Activated CD4-positive, alpha-beta T cell treated with anti-CD3 and anti-CD28 coated beads, Interleukin-2, amount 50 U/mL, for 4 hours (primary cell): ENCODE measurements at places on chromosomes 16 and 17.
A peak's percentile ranks its signal among the peaks of the same experiment; 100 is the strongest.

- DNase-seq: no peak
Measured at GRCh38 chr17:68955181-68955841, at the start of gene ABCA8. Gene ABCA8, minus strand, starts transcription at chr17:68955392. Its CDS starts 13,358 bp downstream, at chr17:68942034.

DNA sequence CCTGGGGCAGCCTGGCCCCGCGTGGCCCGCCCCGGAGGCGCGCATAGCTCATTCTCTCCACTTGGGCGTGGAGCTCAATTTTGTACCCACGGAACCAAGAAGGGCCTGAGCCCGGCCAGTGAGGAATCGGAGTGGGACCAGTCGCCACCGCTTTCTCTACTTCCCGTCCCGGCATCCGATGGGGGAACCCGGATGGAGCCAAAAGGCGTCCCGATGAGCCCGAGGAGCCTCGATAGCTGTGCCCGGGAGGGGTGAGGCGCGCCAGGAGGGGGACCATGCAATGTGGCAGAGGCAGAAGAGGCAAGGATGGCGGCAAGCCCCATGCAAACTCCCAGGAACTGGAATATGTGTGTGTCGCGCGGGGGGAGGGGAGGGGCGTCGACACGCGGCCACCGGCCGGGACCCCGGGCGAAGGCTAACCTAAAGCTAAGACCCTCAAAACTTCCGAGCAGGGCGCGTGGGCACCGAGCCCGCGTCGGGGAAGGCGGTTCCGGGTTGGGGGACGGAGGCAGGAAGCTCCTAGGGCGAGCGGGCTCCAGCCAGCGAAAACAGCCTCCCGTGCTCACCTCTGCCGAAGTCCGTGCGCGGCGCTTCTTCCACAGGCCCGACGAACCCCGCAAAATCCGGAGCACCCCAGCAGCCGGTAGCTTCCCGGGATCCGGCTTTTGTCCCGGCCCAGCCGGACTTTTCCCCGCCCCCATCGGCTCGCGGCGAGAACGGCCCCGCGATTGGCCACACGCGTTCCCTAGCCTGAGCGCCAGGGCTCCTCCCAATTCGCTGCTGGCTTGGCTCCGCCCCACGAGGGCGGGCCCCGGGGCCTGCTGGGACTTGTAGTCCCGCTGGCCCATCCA lies at the start of gene ACLY:
Gene ACLY (minus strand): TSS at position 638 of the 851 bp plus-strand sequence. CDS start 5,078 bp downstream, outside the sequence.
- peak; percentile 94 for DNase-seq

DNA sequence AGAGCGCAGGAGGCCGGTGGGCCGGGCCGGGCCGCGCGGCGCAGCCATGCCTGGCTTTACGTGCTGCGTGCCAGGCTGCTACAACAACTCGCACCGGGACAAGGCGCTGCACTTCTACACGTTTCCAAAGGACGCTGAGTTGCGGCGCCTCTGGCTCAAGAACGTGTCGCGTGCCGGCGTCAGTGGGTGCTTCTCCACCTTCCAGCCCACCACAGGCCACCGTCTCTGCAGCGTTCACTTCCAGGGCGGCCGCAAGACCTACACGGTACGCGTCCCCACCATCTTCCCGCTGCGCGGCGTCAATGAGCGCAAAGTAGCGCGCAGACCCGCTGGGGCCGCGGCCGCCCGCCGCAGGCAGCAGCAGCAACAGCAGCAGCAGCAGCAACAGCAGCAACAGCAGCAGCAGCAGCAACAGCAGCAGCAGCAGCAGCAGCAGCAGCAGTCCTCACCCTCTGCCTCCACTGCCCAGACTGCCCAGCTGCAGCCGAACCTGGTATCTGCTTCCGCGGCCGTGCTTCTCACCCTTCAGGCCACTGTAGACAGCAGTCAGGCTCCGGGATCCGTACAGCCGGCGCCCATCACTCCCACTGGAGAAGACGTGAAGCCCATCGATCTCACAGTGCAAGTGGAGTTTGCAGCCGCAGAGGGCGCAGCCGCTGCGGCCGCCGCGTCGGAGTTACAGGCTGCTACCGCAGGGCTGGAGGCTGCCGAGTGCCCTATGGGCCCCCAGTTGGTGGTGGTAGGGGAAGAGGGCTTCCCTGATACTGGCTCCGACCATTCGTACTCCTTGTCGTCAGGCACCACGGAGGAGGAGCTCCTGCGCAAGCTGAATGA lies 606 bp downstream of the THAP11 start:
- peak; percentile 45 for DNase-seq

- peak; percentile 33 for DNase-seq
Measured at GRCh38 chr16:53098526-53099317, 43.9 kb downstream of the CHD9 start.

DNA sequence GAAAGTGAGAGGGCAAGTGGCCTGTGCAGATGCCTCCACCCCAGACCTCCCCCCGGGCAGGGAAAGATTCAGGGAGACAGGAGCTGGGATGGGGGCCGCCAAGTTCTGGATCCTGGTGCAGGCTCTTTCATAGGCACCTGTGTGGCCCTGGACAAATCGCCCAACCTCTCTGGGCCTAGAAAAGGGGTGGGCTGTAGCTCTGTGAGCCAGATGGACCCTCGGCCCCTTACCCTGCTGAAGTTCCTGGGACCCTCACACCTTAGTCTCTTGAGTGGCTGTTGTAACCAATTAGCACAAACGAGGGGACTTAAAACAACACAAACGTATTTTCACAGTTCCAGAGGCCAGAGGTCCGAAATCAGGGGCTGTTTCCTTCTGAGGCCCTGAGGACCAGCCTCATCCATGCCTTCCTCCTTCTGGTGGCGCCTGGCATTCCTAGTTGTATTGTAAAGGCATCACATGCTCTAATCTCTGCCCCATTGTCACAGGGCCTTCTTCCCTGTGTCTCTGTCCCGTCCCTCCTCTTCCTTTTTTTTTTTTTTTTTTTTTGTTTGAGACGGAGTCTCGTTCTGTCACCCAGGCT lies 352.6 kb downstream of the SEC14L1 start:
- DNase-seq: no peak

DNA sequence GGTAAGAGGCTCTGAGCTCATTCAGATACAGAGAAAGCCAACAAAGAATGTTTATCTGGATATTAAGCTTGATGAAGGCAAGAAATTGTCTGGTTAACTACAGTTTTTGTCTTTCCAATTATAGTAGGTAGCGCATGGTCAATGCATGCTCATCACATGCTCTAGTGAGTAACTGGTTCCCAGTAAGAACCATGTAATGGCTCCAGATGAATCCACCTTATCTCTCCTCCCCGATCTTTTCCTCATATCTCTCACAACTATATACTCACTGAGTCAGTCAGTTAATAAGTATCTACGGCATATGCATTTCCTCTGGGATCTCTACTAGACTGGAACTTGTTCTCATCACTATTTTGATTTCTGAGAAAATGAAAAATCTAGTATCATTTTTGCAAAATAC lies 340.7 kb upstream of the DYNLRB2 start:
- DNase-seq: no peak

DNA sequence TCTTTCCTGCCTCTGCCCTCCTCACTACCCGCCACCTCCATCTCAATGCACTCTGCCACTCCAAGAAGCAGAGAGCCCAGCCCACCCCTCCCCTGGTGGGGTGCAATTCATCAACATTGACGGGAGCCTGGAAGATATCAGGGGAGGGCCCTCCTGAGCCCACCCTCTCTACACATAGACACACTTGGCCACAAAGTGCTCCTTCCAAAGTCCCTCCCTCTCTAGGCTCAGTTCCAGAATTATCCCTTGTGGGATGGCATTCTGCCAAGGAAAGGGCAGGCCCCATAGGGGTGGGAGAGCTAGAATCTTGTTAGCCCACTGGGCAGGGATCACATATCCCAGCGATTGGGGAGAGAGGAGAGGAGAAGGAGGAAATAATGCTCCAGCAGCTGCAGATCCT lies 66.2 kb downstream of the TMEM132E start:
- DNase-seq: no peak

- no peak for DNase-seq
Measured at GRCh38 chr17:17826942-17827785, 9.6 kb downstream of the SREBF1 start.

GRCh38 chr17:15659236-15659635 lies 24.9 kb downstream of the TRIM16 start:
- no peak for DNase-seq

GRCh38 chr17:6713130-6713917 lies at the start of gene SLC13A5:
Gene SLC13A5, minus strand, starts transcription at chr17:6713369. Its CDS starts 36 bp downstream, at chr17:6713333.
- no peak for DNase-seq

DNA sequence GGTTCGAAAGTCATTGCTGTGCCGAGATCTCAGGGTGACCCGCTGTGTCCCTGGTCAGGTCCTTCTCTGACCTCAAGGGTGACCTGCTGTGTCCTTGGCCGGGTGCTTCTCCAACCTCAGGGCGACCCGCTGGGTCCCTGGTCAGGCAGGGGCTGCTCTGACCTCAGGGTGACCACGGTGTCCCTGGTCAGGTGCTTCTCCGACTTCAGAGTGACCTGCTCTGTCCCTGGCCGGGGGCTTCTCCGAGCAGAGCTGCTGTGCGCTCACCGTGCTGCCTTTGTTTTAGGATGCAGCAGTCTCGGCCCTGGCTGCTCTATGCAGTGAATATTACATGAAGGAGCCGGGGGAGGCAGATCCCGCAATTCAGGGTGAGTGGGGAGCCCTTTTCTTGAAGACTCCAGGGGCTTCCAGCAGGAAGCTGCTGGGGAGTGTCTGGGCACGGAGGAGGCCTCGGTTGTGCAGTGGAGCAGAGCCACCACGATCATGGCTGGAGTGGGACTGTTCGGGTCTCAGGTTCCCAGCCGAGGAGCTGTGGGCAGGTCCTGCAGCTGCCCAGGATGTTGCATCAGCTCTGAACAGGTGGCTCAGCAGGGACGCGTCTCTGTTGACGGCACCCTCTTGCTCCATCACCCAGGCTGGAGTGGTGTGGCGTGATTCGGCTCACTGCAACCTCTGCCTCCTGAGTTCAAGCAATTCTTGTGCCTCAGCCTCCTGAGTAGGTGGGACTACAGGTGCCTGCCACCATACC lies 83.7 kb upstream of the ZNF750 start:
- DNase-seq: no peak

- DNase-seq: no peak
Measured at GRCh38 chr17:36550491-36551417, 6.0 kb downstream of the GGNBP2 start.

- DNase-seq: no peak
Measured at GRCh38 chr17:66420961-66421371, 118.6 kb downstream of the PRKCA start.
